ENCODE measurements at places on chromosomes 4 and X. TPM values are rescaled to one million over a fixed set of nuclear protein-coding genes. Genes with fewer than 3 reads are reported as not detected.

DNA sequence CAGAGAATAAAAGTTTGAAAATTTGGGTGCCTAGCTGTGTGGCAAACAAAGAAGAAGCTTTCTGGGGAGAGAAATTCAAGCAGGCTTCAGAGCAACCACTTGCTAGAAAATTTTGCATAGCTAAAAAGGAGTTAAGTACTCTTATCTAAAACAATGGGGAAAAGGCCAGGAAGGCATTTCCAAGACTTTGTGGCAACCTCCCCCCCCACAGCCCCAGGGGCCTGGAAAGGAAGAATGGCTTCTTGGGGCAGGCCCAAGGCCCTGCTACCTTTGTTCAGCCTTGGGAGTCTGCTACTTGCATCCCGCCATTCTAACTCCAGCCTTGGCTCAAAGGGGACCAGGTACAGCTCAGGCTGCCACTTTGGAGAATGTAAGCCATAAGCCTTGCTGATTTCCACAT is 102.2 kb downstream of the PTCHD1 start:
- no peaks in the 10 kb centered on the region for H3K27me3 ChIP-seq
- DNase-seq: no peak
- no peak overlapping the region for H3K27ac ChIP-seq
- no peaks in the 10 kb centered on the region for H3K36me3 ChIP-seq
- no peak overlapping the region for H3K4me3 ChIP-seq

GRCh38 chrX:17778997-17779396 is 41.7 kb downstream of the SCML1 start:
- H3K4me3 ChIP-seq: no peak overlapping the region
- H3K27ac ChIP-seq: no peak overlapping the region
- H3K36me3 ChIP-seq: no peaks in the 10 kb centered on the region
- H3K27me3 ChIP-seq: no peaks in the 10 kb centered on the region
- H3K4me1 ChIP-seq: no peaks in the 10 kb centered on the region

The FAM47E gene
- 3.6 TPM for total RNA-seq

DNA sequence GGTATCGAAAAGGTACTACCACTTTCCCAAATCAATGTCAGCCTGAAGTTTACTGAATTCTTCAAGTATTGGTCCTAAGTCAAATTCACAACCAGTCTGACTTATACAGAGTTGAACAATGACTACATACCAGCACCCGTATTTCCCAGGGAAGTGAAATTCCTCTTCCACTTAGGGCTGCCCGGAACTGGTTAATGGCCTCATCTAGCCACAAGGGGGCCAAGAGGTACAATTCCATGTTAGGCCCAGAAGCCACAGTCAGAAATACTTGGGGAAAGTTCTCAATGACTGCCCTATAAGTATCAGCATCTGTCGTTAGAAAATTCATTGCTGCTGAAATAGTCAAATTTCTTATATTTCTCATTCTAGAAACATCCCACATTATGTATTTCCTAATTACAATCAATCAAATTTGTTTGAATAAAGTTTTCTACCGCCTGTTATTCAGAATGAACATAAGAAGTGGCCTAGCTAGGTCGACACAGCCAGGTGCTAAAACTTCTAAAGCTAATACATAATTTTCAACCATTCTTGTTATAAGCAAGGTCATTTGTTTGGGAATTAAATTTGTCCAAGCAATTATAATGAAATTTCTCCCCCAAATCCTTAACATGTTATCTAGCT is 5.6 kb upstream of the PCDH7 start:
- H3K36me3 ChIP-seq: no peaks in the 10 kb centered on the region
- peaks cover 20% of the 10 kb centered on the region for H3K27me3 ChIP-seq
- H3K4me1 ChIP-seq: peaks cover 11% of the 10 kb centered on the region
- no peak overlapping the region for H3K4me3 ChIP-seq
- no peak for DNase-seq

The GAGE1 gene
- not detected for total RNA-seq
